ENCODE measurements at places on chromosomes 1 and 21.

DNA sequence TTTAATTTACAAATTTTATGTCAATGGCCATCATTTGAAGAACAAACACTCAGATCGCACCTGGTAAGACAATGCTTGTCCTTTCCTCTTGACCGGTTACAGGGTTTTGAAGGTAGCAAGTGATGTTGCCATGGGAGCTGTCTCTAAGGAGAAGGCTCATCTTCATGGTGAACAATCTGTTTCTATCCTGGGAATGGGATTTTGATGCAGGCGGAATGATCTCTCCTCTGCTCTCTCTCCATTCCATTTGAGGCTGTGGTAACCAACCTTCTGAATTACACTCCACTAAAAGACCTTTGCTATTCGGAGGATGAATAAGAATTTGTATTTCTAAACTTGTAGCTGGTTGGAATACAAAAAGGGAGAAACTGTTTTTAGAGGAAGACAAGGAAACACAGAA, 57.9 kb upstream of the SLC5A9 start:
- DNase-seq = no peak

- DNase-seq = no peak
These were observed 123.3 kb downstream of the ZC3H11B start for GRCh38 chr1:219489636-219490035.

GRCh38 chr1:54290506-54291184, 90.7 kb downstream of the MRPL37 start:
- DNase-seq = peak; percentile 57

DNA sequence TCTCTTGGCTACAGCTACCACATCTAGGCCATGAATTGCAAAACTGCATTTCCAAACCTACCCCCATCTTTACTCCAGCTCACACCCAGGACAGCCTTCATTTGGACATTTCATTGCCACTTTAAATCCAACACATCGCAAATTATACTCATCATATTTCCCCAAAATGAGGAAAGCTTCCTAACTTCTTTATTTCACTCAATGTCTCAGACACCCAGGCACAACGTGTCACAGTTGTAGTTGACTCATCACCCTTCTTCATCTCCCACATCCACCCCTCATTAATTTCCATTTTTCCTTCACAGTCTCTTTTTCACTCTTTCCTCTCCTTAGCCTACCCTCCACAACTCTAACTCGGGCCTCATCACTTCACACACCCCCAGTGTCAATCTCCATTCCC, 6.7 kb downstream of the OTUD7B start:
- DNase-seq = no peak

DNA sequence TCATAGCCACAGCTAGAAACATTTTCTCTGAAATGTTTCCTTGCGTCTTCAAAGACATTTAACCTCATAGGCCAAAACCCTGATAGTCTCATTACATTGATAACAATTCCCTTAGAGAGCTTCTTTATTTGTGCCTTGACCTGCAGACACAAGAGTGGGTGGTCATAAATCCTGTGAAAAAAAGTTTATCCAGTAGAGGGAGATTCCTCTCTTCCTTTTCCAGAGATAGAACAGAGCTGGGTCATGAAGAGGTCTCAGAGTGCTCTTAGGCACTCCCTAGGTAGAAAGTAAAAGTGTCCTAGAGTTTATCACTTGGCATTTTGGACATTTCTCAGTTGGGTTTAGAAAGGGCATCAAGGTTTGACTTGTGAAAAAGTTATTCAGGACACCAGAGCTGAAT, 426.1 kb downstream of the NUF2 start:
- DNase-seq = no peak
